Vein endothelial cell (primary cell): ENCODE measurements at places on chromosomes 13 and 19. TPM values are rescaled to one million over a fixed set of nuclear protein-coding genes. Genes with fewer than 3 reads are reported as not detected.

Gene TSPAN16
- total RNA-seq = not detected in 2 replicates

Gene DACH1
- 1.6 and 7.2 TPM in 2 replicates for total RNA-seq

Gene C19orf81
- total RNA-seq = not detected in 2 replicates

Gene CLEC17A
- not detected in 2 replicates for total RNA-seq

Gene JSRP1
- not detected in 2 replicates for total RNA-seq

Gene CEACAM4
- total RNA-seq = not detected in 2 replicates

Gene SDHAF1
- 12.7 and 13.4 TPM in 2 replicates for total RNA-seq

Gene TMPRSS9
- not detected in 2 replicates for total RNA-seq

Gene SMIM44
- total RNA-seq = not detected in 2 replicates

Gene FFAR2
- total RNA-seq = not detected in 2 replicates

Gene BRCA2
- total RNA-seq = 3.9 and 11.5 TPM in 2 replicates

Gene S1PR2
- total RNA-seq = 1.6 and 1.7 TPM in 2 replicates

Gene C19orf25
- total RNA-seq = 26.4 and 31.4 TPM in 2 replicates

Gene TMEM190
- total RNA-seq = not detected in 2 replicates

Gene ZNF541
- 0.19 and 0.33 TPM in 2 replicates for total RNA-seq

Gene FAM32A
- total RNA-seq = 129 and 143 TPM in 2 replicates

Gene SPACA4
- total RNA-seq = not detected in 2 replicates

Gene PSG5
- total RNA-seq = 0.10 TPM in 1 of 2 replicates, not detected in the other

Gene ELOF1
- total RNA-seq = 35.0 and 43.4 TPM in 2 replicates

Gene KLK4
- not detected in 2 replicates for total RNA-seq

Gene S1PR5
- not detected in 2 replicates for total RNA-seq

Gene B3GNT3
- 0.10 TPM in 1 of 2 replicates, not detected in the other for total RNA-seq

Gene PTPRS
- 28.8 and 58.5 TPM in 2 replicates for total RNA-seq

Gene ERICH6B
- not detected in 2 replicates for total RNA-seq

Gene CRLF1
- 0.48 and 0.98 TPM in 2 replicates for total RNA-seq

Gene TNFSF9
- 0.65 and 1.1 TPM in 2 replicates for total RNA-seq

Gene ZNF320
- 9.8 and 11.8 TPM in 2 replicates for total RNA-seq

Gene CGB3
- total RNA-seq = not detected in 2 replicates

Gene KLK14
- not detected in 2 replicates for total RNA-seq

Gene ZNF548
- 14.2 and 16.3 TPM in 2 replicates for total RNA-seq

Gene C2CD4C
- 0.67 and 1.3 TPM in 2 replicates for total RNA-seq

Gene ZSCAN5A
- total RNA-seq = 4.9 and 7.5 TPM in 2 replicates

Gene ZNF681
- total RNA-seq = 1.3 and 1.4 TPM in 2 replicates

Gene C1QTNF9B
- total RNA-seq = not detected in 2 replicates

Gene TEX26
- total RNA-seq = not detected in 2 replicates

Gene FAM216B
- not detected in 2 replicates for total RNA-seq

Gene C5AR1
- total RNA-seq = not detected in 2 replicates

Gene UNC13A
- total RNA-seq = under 0.01 and 0.19 TPM in 2 replicates

Gene MAP2K2
- total RNA-seq = 169 and 241 TPM in 2 replicates

Gene WDR62
- 5.2 and 6.5 TPM in 2 replicates for total RNA-seq

Gene CLC
- not detected in 2 replicates for total RNA-seq

Gene DAND5
- total RNA-seq = not detected in 2 replicates

Gene NUCB1
- 151 and 295 TPM in 2 replicates for total RNA-seq

Gene SLC25A41
- 0.33 TPM in 1 of 2 replicates, not detected in the other for total RNA-seq

Gene CIRBP
- total RNA-seq = 308 and 317 TPM in 2 replicates

Gene RNF17
- not detected in 2 replicates for total RNA-seq

Gene SLC17A7
- total RNA-seq = not detected in 2 replicates

Gene NLRP5
- total RNA-seq = not detected in 2 replicates

Gene ZNF223
- total RNA-seq = 5.2 and 5.8 TPM in 2 replicates
